Activated naive CD8-positive, alpha-beta T cell treated with anti-CD3 and anti-CD28 coated beads, Interleukin-2, amount 10 ng/mL, durations not matched to agents 7 days and 5 days (primary cell): ENCODE measurements at places on chromosomes 4 and X. TPM values are rescaled to one million over a fixed set of nuclear protein-coding genes. Genes with fewer than 3 reads are reported as not detected.

Gene P2RY8
- 92.4 TPM for total RNA-seq

Gene ADAM29
- total RNA-seq, result not detected

Gene VCX3B
- total RNA-seq, result not detected

Gene SLC9A7
- 2.9 TPM for total RNA-seq

Gene AWAT2
- not detected for total RNA-seq

DNA sequence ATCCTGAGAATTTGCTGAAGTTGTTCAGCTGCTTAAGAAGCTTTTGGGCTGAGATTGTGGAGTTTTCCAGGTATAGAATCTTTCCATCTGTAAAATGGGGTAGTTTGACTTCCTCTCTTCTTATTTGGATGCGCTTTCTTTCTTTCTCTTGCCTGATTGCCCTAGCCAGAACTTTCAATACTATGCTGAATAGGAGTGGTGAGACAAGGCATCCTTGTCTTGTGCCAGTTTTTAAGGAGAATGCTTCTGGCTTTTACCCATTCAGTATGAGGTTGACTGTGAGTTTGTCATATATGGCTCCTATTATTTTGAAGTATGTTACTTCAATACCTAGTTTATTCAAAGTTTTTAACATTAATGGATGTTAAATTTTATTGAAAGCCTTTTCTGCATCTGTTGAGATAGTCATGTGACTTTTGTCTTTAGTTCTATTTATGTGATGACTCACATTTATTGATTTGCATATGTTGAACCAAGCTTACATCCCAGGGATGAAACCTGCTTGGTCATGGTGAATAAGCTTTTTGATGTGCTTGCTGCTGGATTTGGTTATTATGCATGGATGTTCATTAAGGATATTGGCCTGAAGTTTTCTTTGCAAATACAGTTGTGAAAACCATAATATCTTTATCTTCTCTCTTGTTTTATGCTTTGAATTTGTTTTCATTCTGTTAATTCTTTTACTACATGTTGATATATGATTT is 573.8 kb upstream of the NDST4 start:
- no peak for DNase-seq
- no peak overlapping the region for H3K27ac ChIP-seq
- no peak overlapping the region for H3K4me3 ChIP-seq
- H3K4me1 ChIP-seq, result no peaks in the 10 kb centered on the region
- H3K27me3 ChIP-seq, result no peaks in the 10 kb centered on the region

DNA sequence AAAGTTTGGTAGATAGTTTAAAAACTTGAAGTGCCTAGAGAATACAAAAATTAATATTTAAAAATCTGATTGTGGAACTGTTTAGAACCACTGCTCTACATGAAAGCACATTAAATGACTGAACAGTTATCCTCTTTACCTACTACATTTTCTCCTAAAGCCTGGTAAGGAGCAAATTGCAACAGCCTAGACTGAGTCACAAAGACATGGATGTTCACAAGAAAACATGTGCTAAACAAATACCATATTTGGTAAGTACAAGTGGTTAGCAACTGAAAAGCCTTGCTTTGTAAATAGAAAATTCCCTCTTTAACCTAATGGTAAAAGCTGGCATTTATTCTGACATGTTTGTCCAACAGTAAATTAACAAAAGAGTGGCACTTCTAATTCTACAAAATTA is 203.1 kb downstream of the FBXO8 start:
- no peak overlapping the region for H3K27ac ChIP-seq
- H3K4me1 ChIP-seq, result no peaks in the 10 kb centered on the region
- H3K27me3 ChIP-seq, result peaks cover 2% of the 10 kb centered on the region
- no peak overlapping the region for H3K4me3 ChIP-seq

DNA sequence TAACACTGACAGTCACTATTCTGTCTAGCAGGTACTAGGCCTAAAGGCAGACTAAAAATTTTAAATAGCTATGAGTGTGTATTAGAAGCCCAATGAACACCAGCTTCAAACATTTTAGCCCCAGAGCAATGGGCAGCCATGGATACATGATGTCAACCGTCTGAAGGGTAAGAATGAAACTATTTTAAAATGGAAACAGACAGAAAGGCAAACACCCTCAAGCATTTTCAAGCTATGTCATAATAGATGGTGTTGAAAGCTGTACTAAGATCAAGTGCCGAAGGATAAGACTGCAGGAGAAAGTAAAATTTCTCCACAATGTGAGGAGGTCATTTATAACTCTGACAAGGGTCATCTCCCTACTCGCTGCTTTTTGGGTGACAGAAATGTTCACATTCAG is 225.0 kb downstream of the COL25A1 start:
- H3K36me3 ChIP-seq, result no peaks in the 10 kb centered on the region
- peaks cover 1% of the 10 kb centered on the region for H3K4me1 ChIP-seq
- DNase-seq, result no peak
- no peak overlapping the region for H3K27ac ChIP-seq

DNA sequence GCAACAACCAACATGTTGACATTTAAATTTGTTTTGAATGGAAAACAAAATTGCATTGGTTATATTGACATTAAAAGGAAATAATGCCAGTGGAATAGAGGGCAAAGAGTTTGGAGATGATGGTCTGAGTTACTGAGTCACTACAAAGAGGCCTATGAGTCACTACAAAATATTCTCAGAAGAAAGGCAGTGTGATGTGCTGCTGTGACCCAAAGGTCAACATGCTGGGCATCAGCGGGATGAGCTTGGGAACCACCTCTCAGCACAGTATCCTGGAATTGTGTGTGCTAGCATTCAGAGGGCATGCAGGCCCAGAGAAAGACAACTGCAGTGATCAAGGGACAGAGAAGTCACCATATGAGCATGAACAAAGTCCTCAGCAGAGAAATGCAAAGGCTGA is 2.8 kb downstream of the CMC4 start:
- H3K27me3 ChIP-seq, result no peaks in the 10 kb centered on the region
- peaks cover 22% of the 10 kb centered on the region for H3K4me1 ChIP-seq
- H3K36me3 ChIP-seq, result peaks cover 5% of the 10 kb centered on the region
- no peak for DNase-seq
